ENCODE measurements at places on chromosomes 3 and 15.
A peak's percentile ranks its signal among the peaks of the same experiment; 100 is the strongest.

DNA sequence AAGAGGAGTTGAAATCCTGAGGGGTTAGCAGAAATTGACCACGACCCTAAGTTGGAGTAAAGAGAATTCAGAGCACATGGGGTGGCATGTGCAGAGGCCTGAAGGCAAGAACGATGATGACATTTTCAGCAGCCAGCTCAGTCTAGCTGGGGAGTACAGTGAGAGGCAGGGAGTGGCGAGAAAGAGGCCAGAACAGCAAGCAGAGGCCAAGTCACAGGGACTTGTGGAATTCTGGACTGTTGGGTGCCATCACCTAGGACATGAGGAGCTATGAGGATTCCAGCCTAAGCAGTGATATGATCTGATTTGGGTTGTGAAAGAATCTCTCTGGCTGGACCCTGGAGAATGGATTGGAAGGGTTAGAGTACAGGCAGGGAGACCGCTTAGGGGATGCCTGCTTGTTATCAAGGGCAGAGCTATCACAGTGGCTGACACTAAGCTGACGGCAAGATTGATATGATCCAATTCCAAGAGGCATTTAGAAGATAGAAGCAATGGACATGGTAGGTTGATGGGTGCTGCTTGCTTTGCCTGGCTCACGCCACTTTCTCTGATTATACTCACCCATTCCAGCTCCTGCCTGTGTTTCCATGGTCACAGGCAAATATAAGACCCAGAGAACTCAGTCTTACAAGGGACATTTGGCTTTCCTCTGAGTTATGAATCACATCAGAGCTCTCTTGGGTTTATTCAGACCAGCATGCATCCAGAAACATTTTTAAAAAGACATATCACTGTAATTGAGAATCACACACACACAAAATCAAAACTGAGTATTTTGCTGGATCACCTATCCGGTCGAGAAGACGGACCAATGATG, 66.4 kb downstream of the LRTM1 start:
- no peak for DNase-seq

GRCh38 chr3:34364335-34364734, 565.9 kb downstream of the PDCD6IP start:
- no peak for DNase-seq

DNA sequence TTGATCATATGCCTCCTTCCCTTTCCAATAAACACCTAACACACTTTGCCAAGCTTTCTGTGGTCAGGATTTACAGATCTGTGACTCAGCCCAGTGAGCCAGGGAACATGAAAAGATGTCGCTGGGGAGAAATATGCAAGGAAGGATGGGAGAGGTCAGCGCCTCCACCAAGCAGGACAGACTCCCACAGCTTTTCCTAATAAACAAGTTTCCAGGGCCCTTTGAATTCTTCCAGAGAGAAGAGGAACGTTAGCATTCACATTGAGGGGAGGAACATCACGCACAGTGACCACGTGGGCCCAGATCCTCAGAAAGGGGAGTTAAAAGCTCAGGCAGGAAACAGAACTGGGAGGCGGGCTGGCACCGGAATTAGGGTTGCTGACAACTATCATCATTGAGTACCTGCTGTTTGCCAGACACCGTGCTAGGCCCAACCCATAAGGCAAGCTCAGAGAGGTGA, 33.3 kb upstream of the MRPS22 start:
- DNase-seq, result peak; percentile 95

GRCh38 chr3:14451844-14452739, 49.7 kb downstream of the SLC6A6 start:
- peak; percentile 73 for DNase-seq

DNA sequence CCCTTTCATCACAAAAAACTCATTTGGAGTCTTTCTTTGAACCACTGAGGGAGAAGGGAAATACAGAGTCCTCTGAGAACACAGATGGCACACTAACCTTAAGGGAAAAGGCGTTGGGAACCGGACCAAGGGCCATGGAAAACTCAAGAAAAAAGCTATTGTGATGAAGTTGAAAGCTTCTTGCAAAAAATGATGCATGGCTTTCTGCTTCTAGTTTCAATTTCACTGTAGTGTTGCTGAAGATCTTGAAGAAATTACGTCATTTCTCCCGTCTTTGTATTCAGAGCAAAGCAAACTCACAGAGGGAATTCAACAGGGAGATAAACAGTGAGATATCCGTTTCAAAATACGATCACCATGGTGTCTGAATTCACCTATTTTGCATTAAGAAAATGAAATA, 642.3 kb upstream of the ADAMTS9 start:
- DNase-seq, result no peak

All from AG09309 (cell line).